ENCODE measurements at places on chromosomes 2 and 18.

GRCh38 chr2:112821142-112821541 lies 15.4 kb downstream of the IL1B start:
- DNase-seq: no peak

DNA sequence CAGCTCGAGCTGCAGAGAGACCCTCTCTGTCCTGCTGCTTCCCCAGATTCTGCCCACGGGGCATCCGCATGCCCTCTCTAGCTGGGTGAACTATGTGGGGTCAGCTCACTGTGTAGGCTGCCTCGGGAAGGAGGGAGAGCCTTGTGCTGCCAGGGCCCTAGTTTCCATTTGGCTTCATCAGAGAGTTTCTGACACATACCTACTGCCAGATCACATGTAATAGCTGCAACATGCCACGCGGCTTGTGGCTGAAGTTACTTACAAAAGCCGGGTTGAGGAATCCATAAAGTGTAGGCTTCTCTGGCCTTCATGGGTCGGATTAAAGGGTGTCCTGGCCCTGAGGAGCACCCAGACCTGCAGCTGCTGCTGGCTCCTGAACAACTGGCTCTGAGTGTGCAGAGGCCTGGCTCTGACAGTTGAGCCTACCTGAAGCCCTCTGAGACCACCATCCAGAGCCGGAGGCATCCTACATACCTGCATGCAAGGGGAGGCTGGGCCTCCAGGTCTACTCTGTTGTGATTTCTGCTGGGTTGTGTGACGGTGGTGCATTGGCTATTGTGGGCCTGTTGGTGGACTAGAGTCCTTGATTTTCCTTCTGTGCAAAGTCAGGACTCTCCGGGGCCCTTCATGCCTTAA lies 130.0 kb downstream of the SH3RF3 start:
- no peak for DNase-seq

DNA sequence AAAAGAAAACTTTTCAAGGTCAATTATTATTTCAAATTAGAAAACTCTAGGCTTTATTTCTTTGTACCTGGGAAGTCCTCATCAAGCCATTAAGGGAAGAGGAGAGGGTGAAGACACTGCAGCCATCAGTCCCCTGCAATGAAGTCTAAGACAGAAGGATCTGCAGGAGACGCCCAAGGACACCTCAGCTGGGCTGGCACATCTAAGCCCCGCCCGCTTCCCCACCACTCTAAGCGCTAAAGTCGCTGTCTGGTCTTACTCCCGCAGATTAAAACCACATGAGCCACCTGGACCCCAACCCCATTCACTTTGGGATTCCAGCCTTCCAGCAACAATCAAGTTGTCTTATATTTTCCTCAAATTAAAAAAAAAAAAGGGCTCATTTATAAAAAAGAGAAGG lies 104.4 kb downstream of the AFF3 start:
- no peak for DNase-seq

GRCh38 chr18:24540896-24541295 lies 80.5 kb downstream of the HRH4 start:
- no peak for DNase-seq

GRCh38 chr2:8573234-8573941 lies 108.5 kb upstream of the ID2 start:
- no peak for DNase-seq

DNA sequence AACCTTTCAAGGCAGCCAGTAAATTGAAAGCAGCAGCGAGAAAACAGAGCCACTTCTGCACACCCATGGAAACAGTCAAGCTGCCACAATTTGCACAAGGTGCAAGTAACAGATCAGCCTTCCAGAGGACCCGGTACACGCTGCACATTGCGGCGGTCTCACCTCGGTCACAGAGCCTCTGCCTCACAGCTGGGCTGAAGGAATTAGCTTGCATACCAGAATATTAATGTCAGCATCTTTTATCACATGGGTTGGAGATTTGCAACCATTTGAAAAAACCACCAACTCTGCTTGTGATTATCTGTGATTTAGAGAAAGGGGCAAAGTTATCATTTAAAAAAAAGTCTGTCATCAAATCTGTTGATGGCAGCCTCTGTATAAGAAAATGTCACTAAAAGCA lies 330.5 kb upstream of the TCF4 start:
- DNase-seq: no peak

Data from NCI-H1930 (cell line).